ENCODE measurements at places on chromosomes 7 and 10.
A peak's percentile ranks its signal among the peaks of the same experiment; 100 is the strongest.

DNA sequence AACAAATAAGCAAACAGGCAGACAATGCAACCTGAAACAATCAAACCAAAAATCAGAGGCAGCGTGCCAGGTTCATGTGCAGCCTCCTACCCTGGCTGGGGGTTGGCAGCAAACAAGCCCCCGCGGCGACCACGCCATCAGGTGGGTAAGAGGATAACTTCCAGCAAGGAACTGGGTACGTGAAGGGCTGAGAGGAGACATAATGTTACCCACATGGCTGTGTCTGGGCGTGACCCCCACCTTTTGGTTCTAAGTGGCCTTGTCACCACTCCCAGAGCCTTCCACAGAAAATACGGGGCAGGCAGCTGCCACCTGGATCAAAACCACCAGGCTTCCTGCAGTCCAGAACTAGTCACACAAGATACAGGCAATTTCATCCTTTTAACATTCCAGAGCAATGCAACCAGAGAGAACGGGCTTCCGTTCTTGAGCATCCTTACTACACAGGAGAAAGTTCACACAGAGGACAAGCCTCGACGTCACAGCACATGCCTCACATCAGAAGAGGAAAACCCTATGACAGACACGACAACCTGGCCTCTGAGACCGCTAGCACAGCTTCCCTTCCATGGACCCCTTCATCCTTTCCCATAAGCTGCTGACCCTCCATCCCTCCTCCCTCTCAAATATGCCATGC is 171.0 kb downstream of the GRID1 start:
- no peak for DNase-seq

DNA sequence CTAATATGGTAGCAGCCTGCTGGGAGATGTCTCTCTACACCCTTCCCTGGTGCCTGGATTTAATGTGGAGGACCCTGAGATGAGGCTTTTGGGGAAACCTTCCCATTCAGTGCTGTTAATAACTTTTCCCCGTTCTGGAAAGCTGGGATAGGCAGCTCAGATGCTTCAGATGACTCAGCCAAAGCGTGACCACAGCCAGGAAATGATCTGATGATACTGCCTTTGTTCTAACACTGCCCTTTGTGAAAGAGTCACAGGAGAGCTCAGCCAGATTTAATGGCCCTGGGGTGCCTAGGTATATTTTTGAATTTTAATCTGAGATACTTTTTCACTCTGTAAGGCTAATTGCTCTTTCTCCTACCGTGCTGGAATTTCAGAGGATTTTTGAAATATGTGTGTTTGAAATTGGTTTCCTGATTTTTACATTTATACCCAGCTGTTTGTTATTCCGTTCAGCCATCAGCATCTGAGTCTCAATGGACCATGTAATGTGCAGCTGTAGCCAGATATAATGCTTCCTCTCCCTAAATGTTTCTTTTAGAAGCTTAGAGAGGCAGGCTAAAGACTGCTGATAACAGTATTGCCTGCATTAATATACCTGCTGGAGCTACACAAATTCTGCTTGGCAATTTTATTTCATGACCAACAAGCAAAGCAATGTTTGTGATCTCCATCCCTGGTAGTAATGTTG is 17.8 kb downstream of the CELF2 start:
- DNase-seq = peak; percentile 75

- DNase-seq = peak; percentile 43
Measured at GRCh38 chr10:74705358-74705980, 120.9 kb upstream of the KAT6B start.

DNA sequence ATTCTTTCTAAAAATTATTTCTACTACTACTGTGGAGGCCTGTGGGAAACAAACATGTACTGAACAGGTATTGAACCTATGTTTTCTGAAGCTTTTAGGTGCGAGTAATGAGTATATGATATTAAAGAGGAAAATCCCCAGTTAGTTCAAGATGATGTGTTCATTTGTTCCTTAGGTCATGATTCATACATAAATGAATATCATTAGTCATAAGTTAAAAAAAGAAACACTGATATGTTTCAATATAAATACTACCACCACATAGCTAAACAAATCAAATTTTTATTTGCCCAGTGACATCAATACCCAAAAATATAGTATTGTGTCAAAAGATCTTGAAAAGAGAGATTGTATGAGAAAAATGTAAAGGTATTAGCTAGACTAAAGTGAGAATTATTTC is 210.7 kb upstream of the GNAI1 start:
- no peak for DNase-seq

GRCh38 chr7:25037325-25037724 is 57.3 kb upstream of the OSBPL3 start:
- DNase-seq = no peak

DNA sequence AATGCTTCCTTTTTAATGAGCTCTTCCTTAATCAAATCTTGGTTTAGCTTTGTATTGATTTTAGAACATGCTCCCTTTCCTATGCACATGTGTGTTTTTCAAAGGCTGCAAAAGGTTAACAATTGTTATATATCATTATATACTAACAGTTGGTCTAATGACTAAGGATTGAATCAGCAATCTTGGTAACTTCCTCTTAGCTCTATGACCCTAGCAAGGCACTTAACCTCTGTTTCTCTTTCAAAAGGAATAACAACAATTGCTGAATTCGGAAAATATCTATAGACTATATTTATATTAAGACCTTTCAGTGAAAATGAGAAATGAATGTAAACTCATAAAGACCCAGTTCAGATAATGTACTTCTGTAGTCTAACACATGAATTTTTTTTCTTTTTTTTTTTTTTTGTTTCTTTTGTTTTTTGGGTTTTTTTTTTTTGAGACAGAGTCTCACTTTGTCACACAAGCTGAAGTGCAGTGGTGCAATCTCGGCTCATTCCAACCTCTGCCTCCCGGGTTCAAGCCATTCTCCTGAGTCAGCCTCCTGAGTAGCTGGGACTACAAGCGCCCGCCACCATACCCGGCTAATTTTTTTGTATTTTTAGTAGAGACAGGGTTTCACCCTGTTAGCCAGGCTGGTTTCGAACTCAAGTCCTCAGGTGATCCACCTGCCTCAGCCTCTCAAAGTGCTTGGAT is 48.8 kb downstream of the HOXA1 start:
- DNase-seq = no peak

DNA sequence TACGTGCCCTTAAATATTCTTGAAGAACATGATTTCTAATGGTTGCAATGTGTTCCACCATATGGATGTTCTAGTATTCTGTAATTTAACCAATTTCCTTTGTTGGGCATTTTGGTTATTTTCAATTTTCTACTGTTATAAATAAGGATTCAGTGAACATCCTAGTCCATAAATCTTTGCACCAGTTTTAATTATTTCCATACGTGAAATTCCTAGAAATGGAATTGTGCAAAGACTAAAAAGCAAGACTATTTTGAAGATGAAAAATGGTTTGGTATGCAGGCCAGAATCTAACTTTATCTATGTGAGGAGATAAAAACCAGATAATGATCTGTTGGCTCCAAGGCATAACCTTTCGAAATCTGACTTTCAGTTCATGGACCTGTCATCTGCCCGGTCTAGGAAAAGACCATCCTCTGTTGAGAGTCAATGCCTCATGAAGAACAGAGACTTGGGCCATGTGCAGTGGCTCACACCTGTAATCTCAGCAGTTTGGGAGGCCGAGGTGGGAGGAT is 633.2 kb upstream of the NRP1 start:
- DNase-seq = no peak

DNA sequence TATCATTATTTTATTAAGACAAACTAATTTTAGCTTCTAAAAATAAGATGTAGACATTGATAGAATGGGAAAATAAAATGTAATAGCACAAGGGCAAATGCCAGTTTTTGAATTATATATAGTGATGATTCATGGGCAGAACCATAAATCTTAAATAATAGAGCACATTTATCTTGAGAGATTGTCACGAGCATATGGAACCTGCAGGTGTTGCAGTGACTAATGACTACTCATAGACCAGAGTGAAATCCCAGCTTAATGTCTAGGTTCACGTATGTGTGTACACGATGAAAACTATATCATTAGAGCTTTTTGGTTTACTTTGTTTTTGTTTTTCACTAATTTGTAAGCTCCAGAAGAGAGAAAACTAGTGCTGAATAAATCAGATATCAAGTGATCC is 150.2 kb upstream of the CACNA2D1 start:
- no peak for DNase-seq

DNA sequence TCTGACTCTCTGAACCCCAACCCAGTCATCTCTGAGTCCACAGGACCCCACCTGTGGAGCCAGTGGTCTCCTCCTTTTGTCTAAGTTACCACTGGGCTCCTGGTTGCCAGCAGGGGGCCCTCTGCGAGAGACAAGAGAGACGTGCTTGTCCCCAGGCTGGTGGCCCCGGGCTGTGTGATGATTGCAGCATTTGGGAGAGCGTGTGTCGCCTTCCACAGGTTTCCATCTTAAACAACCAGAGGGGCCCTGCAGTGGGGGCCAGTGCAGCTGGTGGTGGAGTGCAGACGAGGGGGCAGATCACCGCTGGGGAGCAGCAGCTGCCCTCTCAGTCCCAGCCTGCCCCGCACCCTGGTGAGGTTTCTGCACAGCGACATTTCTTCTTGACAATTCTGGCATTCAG is 122.4 kb upstream of the PPP2R2D start:
- DNase-seq = no peak

DNA sequence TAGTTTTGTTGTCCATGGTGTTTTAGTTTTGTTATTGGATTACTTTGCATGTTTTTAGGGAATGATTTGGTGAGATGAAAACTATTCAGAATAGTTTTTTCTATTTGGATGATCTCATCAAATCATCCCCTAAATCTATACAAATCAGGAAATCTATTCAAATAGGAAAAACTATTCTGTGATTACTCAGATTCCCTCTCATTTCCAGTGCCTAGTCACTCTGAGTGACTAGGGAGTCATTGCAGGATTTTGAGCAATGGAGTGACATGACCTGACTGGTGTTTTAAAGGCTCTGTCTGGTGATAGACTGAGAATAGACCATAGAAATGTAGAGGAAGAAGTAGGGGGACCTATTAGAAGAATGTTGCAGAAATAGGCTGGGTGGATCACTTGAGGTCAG is 72.4 kb downstream of the TPST1 start:
- DNase-seq = no peak

DNA sequence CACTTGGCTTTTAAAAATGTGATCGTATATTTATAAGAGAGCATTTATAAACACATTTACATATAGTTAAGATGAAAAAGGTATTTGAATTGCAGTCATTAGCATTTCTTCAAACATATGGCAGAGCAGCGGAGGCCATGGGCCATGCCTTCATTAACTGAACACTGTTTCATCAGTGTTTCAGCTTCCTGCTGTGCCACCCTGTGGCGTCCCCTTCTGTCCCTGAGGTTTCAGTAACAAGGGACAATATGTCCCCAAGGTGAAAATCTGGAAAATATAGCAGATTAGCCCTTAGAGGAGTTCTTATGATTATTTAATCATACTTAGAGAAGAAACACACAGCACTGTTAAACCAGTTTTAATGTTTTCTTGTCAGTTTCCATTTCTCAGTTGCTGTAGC is 577.8 kb downstream of the ETV1 start:
- DNase-seq = no peak

DNA sequence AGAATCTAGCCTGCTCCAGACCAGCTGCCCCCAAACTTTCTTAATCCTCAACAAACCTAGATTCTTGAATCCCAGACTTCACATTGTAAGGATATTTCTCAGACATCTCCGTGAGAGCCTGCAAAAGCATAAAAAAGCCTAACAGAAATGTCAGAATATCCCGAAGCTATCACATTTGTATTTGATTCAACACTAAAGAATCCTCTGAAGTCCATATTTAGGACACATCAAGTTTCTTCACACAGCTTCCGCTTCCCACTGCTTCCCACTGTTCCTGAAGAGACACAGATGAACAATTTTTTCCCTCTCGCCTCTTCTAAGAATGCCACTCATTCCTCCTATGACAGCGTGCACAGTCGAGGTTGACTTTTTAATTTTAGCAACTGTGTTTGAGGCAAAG is 396.2 kb upstream of the IGFBP3 start:
- no peak for DNase-seq

- no peak for DNase-seq
Measured at GRCh38 chr7:142568435-142569097, 180.7 kb upstream of the PRSS1 start.

- DNase-seq = no peak
Measured at GRCh38 chr10:8361510-8361844, 307.0 kb downstream of the GATA3 start.

DNA sequence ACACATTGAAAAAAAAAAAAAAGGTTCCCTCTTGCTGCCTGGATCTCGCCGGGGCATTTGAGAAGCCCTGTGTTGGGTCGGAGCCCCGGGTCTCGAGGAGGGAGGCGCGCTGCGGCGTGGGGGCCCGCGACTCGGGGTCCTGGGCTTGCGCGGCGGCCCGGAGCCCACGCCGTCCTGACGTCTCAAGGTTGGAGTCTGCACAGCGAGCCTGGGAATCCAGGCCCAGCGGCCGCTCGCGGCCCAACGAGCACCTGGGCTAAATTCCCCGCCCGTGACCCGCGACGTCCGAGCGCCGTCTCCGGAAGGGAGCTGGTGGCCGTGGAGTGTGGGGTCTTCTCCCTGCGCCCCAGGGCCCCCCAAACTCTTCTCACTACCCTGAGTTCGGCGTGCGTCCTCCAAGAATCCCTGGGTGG is 1.4 kb upstream of the CTBP2 start:
- DNase-seq = peak; percentile 11

DNA sequence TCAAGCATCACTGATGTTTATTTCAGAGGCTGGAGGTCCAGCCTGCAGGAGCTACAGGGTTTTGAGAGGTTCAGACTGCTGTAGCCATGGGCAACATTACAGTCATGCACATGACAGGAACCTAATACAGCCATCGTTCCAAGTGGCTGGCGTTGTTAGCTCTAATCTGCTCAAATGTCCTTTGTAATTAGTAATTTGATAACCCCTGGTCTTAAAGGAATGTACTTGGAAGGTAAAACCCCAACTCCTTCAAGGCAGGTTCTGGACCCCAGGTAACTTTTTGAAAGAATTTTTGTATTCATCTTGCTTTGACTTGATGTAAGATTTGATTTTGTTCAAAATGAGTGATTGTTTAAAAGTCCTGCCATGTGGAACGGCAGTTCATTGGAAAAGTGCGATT is 34.7 kb upstream of the FOXI2 start:
- no peak for DNase-seq

DNA sequence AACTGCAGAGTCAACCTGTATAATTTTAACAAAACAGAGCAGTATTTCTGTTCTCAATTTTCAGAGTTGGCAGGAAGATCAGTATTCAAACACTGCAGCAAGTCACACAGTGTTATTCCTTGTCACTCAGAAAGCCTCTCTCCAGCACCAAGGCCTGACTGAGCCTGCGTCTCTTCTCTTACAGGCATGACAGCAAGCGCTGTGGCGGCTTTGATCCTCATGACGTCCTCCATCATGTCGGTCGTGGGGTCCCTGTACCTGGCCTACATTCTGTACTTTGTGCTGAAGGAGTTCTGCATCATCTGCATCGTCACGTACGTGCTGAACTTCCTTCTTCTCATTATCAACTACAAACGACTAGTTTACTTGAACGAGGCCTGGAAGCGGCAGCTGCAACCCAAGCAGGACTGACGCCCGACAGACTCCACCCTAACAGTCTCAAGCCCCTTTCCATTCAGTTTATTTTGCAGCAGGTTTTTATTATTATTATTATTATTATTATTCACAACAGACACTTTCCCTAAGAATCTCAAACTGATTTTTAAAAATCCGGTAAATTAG is 28.0 kb downstream of the GUSB start:
- no peak for DNase-seq

- DNase-seq = no peak
Measured at GRCh38 chr7:9091282-9091681, 657.9 kb downstream of the NXPH1 start.
